ENCODE measurements at places on chromosomes 3 and 15. TPM values are rescaled to one million over a fixed set of nuclear protein-coding genes. Genes with fewer than 3 reads are reported as not detected.
A peak's percentile ranks its signal among the peaks of the same experiment; 100 is the strongest.

DNA sequence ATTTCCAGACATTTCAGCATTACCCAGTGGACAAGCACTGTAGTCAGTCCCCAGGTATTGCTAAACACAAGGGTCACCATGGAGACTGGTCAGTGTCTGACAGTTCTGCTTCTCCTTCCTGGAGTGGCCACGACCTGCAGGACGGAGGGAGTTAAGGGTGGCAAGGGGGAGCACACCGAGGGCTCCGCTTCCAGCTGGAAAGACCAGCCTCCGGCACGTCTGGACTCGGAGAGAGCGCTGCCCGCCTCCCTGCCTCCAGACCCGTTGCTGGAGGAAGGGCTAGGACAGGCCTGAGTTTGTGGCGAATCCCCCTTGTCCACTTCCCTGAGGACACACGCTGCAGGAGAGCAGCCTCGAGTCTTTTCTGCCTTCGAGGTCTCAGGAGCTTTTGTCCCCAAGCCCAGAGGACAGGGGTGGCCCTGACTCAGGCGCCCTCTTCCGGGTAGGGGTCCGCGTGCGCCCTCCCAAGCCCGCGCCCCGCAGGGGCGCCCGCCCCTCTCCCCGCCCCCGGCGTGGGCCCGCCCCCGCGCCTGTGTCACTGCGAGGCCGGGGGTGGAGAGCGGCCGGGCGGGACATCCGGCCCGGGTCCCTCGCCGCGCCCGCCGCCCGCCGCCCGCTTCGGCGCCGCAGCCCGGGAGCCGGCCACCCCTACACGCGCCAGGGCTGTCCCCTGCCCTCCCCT, at the start of gene CHST14:
Gene CHST14, plus strand, starts transcription at position 562 of the 682 bp plus-strand sequence. CDS start 230 bp downstream, outside the sequence.
- no peak for DNase-seq
- no peaks in the 10 kb centered on the region for H3K27me3 ChIP-seq
- peaks cover 19% of the 10 kb centered on the region for H3K4me1 ChIP-seq
- peak within 1 kb of the TSS; percentile 77 for H3K4me3 ChIP-seq

GRCh38 chr15:78750566-78750965, 60.7 kb downstream of the ADAMTS7 start:
- H3K27me3 ChIP-seq = no peaks in the 10 kb centered on the region
- H3K36me3 ChIP-seq = no peaks in the 10 kb centered on the region
- peak overlapping the region; percentile 39 for H3K4me3 ChIP-seq
- H3K27ac ChIP-seq = no peak overlapping the region

DNA sequence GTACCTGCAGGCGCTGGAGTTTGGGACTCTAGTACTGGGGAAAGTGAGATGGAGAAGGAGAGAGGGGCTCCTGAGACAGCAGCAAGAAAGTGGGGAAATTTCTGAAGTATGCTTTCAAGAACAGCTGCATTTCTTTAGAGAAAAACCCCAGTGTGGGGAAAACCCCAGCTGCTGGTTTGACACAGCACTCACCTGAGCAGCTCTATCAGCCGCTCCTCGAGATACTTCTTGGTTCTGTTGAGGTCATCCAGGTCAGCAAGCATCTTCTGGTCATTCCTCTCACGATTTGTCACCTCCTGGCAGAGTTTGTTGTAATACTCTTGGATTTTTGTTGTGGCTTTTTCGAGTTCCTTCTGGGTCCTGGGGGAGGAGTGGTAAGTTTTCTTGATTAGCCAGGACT, 18.8 kb downstream of the CXCR6 start:
- no peaks in the 10 kb centered on the region for H3K27me3 ChIP-seq
- H3K4me3 ChIP-seq = no peak overlapping the region
- H3K27ac ChIP-seq = no peak overlapping the region
- no peak for DNase-seq
- no peaks in the 10 kb centered on the region for H3K4me1 ChIP-seq
- H3K36me3 ChIP-seq = peaks cover 51% of the 10 kb centered on the region

DNA sequence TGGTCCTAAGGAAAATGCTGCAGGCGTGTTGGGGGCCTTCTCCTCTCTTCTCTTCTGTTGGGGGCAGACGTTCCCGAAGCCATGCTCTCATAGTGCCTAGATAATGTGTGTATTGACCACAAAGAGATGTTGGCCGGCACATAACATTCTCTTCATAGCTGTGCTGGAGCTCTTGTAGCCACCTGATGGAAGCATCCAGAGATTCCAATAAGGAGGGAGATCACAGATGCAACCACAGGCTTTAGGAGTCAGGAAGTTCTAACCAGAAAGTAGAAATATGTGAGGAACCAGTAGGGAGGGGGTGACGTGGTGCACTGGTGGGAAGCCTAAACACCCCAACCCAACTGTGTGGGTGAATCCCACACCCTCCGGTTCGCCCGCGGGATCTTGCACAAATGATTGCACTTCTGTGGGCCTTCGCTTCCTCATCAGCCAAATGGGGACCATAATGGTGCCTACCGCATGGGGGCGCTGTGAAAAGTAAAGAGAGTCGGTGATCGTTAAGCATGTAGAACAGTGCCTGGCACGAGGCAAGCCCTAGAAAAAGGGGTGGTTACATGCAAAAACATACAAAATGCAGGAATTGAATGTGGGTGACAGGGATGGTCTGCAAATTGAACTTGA, 87.8 kb downstream of the TOP2B start:
- H3K4me3 ChIP-seq = no peak overlapping the region
- H3K36me3 ChIP-seq = peaks cover 6% of the 10 kb centered on the region
- peaks cover 46% of the 10 kb centered on the region for H3K4me1 ChIP-seq

- peaks cover 13% of the 10 kb centered on the region for H3K4me1 ChIP-seq
- peaks cover 4% of the 10 kb centered on the region for H3K36me3 ChIP-seq
These were observed 674.5 kb upstream of the NECTIN3 start for GRCh38 chr3:110397115-110397514.

DNA sequence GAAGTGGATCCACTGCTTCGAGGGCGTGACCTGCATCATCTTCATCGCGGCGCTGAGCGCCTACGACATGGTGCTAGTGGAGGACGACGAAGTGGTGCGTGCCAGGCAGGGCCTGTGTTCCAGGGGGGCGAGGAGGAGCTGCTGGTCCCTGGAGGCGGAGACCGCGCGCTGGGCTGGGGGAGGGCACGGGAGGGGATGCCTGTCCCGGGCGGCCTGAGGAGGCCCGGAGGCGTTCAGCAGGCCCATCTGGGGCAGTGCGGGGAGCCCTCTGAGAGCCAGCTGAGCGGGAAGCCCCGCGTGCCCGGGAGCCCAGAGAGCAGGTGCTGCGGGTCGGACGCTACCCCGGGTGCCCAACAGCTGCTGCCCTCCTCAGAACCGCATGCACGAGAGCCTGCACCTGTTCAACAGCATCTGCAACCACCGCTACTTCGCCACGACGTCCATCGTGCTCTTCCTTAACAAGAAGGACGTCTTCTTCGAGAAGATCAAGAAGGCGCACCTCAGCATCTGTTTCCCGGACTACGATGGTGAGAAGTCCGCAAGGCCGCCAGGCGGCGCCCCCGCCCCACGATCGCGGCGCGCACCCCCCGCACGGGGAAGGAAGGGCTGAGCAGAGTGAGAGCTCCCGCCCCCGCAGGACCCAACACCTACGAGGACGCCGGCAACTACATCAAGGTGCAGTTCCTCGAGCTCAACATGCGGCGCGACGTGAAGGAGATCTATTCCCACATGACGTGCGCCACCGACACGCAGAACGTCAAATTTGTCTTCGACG, 2.9 kb downstream of the GNAT1 start:
- no peaks in the 10 kb centered on the region for H3K36me3 ChIP-seq
- peaks cover 25% of the 10 kb centered on the region for H3K27me3 ChIP-seq
- DNase-seq = no peak

- H3K36me3 ChIP-seq = no peaks in the 10 kb centered on the region
- H3K4me3 ChIP-seq = no peak overlapping the region
- peaks cover 1% of the 10 kb centered on the region for H3K4me1 ChIP-seq
- no peak for DNase-seq
These were observed 704.8 kb upstream of the CFAP20DC start for GRCh38 chr3:59754456-59755129.

DNA sequence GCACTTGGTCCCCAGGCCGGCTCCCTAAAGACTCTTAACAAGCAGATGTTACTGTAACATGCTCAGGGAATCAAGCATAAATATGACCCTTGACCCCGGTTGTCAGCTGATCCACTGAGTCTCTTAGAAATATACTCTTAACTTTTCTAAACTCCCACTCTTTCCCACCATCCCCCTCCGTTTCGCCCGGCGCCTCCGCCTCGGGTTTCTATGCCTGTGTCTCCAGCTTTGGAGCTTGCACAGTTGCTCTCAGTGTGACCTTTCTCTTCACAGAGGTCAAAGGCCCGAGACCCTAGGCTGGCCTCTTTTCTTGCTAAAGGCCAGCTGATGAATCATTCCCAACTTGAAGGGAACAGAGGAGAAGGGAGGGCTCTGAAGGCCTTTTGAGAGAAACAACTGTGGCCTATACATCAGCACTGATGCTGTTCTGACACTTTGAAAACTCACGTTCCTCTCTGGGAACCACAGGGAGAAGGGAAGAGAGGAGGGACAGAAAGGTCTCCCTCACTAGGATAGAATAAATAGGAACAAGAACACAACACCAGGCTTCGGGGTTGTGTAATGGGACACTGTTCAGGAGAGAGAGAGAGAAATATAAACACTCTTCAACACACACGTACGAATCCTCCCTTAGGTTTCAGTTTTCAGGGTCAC, 484.5 kb upstream of the NR2F2 start:
- H3K4me1 ChIP-seq = peaks cover 49% of the 10 kb centered on the region
- H3K27me3 ChIP-seq = no peaks in the 10 kb centered on the region
- H3K36me3 ChIP-seq = no peaks in the 10 kb centered on the region
- H3K27ac ChIP-seq = peak overlapping the region; percentile 86
- no peak for DNase-seq

GRCh38 chr15:27086149-27086548, 115.2 kb downstream of the GABRG3 start:
- H3K4me3 ChIP-seq = no peak overlapping the region
- DNase-seq = no peak
- H3K27me3 ChIP-seq = no peaks in the 10 kb centered on the region
- peaks cover 13% of the 10 kb centered on the region for H3K4me1 ChIP-seq
- H3K36me3 ChIP-seq = no peaks in the 10 kb centered on the region

DNA sequence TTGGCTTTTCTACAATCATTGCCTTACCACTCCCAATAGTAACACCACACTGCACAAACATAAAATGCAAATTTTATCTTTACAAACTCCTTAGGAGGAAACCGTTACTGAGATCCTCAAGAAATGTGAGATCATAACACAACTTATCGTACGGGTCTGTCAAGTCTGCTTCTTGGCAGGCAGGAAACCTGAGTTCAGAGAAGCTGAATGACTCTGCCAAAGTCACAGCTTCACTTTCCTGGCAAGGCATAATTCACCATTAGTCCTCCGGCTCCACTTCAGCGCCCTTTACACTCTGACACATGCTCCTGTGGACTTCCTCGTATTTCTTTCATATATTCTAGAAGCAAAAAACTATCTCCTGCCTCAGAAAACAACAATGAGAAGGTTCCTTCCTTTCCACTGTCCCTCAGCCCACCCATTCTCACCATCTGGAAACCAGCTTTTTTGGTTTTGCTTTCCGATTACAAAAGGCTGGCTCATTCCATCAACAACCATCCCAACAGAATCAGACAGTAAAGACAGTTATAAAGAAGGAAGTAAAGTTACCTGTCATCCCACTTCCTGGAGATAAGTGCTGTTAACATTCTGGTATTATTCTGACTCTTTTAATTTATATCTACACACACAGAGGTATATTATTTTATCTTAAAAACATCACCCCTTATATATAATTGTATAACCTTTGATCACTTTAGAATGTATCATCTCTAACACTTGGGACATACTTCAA, 223.4 kb downstream of the STT3B start:
- no peak overlapping the region for H3K27ac ChIP-seq
- no peaks in the 10 kb centered on the region for H3K27me3 ChIP-seq
- H3K4me1 ChIP-seq = peaks cover 3% of the 10 kb centered on the region
- peaks cover 4% of the 10 kb centered on the region for H3K36me3 ChIP-seq
- no peak for DNase-seq

DNA sequence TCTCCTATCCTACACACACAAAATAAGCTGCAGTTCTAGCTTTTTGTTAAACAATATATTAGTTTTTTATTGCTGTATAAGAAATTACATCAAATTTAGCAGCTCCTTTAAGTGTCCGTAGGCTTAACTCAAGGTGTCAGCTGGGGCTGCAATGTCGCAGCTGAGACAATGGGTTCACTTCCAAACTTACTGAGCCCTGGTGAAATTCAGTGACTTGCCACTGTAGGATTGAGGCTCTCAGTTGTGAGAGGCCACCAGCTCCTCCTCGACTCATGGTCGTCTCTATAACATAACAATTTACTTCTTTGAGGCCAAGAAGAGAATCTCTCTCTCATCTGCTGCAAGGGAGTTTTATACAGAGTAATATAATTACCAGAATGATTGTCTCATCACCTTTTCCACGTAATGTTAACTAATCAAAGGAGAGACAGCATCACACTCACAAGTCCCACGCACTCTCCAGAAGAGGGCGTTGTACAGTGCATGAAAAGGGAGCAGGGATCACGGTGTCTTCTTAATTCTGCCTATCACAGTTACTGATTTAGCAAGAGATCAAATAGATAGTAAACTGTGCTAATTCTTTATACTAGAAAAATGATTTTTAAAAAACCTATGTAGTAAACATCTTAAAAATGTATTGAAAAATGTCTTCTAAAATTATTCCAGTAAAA, 735.6 kb upstream of the GBE1 start:
- H3K4me3 ChIP-seq = no peak overlapping the region
- H3K36me3 ChIP-seq = no peaks in the 10 kb centered on the region
- H3K27ac ChIP-seq = no peak overlapping the region
- no peak for DNase-seq
- H3K4me1 ChIP-seq = no peaks in the 10 kb centered on the region

- no peak overlapping the region for H3K4me3 ChIP-seq
- H3K36me3 ChIP-seq = no peaks in the 10 kb centered on the region
- H3K27me3 ChIP-seq = peaks cover 10% of the 10 kb centered on the region
- DNase-seq = no peak
- H3K27ac ChIP-seq = no peak overlapping the region
These were observed 120.9 kb downstream of the SLC9A9 start for GRCh38 chr3:143727391-143727790.

DNA sequence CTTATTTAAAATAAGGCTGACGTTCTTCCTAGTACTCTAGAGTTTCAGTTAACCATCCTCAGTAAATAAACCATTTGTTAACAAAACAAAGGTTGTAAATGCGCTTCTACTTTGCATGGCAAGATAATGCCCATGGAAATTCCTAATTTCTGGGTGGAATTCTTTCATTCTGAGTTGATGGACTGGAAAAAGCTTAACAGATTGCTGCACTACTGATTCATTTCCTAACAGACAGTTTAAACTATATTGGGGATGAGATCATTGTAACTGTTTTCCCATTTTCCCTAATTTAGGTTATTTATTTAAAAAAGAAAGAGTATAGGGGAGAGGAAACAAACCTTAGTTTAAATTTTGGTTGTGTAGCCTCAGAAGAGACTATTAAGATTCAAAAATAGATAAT, 342.2 kb downstream of the NLGN1 start:
- H3K27me3 ChIP-seq = no peaks in the 10 kb centered on the region
- no peak overlapping the region for H3K27ac ChIP-seq
- no peaks in the 10 kb centered on the region for H3K36me3 ChIP-seq
- peaks cover 50% of the 10 kb centered on the region for H3K4me1 ChIP-seq

The SKOR1 gene
- total RNA-seq = 0.42 TPM

The PTH1R gene
- total RNA-seq = 12.9 TPM

The EAF2 gene
- total RNA-seq = 2.4 TPM

The MINAR1 gene
- total RNA-seq = 2.1 TPM

The WWTR1 gene
- total RNA-seq = 120 TPM

The DNAH12 gene
- total RNA-seq = 0.08 TPM

The ITGA11 gene
- total RNA-seq = 1,161 TPM
